ENCODE measurements at places on chromosomes 11 and 22. TPM values are rescaled to one million over a fixed set of nuclear protein-coding genes. Genes with fewer than 3 reads are reported as not detected.

Gene CASP5
- total RNA-seq = not detected

Gene CREB3L1
- total RNA-seq = 0.23 TPM

Gene TMPRSS5
- 0.12 TPM for total RNA-seq

Gene PGAP2
- total RNA-seq = 24.3 TPM

DNA sequence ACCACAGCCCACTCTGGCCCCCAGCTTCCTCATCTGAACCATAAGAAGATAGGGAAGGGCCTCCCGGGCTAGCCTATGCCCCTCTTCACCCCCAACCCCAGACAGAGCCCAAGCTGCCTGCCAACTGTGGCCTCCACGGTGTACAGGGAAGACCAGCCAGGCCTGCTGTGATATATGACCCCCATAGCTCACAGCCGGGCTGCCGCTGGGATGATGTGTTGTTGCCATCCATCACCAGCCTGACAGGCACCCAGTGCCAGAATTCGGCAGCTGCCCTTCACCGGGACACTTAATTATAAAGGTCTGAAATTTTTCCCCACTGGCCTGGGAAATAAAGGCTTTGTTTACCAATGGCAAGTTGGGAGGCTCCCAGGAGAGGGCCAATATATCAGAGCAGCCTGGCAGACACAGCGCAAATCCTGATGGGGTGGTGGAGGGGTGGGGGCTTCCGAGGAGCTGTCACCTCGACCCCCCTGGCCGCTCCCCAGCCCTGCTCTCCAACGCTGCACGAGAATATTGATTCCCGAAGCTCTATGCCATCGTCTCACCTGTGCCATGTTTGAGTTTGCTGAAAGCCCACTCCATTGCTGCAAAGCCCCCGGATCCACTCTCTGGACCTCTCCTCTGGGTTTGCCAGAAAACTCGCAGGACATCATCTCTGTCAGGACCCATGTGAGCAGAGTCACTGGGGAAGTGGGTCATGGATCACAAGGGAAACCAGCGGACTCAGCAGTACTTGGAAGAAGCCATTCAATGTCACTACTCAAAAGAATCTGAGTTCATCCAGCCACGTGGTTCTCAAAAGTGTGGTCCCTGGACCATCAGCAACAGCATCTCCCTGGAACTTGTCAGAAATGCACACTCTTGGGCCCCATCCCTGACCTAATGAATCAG is 296.9 kb downstream of the MN1 start:
- DNase-seq = no peak

DNA sequence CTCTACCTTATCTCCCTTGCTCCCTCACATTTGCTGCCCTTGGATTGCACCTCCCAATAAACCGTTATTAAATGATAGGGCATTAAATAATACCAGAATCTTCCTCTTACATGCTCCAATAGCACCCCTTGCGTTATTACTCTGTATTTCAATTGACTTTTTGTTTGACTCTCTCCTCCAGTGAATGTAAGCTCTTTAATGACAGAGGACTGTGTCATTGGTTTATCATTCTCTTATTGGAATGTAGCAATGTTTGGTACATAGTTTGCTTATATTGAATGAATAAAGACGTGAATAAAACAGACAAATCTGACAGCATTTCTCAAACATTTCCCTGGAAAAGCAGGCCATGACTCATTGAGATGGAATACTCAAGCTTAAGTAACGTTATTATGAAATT is 8.7 kb upstream of the MPEG1 start:
- no peak for DNase-seq

GRCh38 chr22:31102441-31103081 is 4.8 kb downstream of the SELENOM start:
- DNase-seq = no peak

GRCh38 chr11:95863486-95864140 is 60.3 kb downstream of the MTMR2 start:
- no peak for DNase-seq

- DNase-seq = no peak
Measured at GRCh38 chr11:42595876-42596275, 715.9 kb upstream of the API5 start.

- no peak for DNase-seq
Measured at GRCh38 chr11:119759324-119759723, 30.3 kb upstream of the NECTIN1 start.

DNA sequence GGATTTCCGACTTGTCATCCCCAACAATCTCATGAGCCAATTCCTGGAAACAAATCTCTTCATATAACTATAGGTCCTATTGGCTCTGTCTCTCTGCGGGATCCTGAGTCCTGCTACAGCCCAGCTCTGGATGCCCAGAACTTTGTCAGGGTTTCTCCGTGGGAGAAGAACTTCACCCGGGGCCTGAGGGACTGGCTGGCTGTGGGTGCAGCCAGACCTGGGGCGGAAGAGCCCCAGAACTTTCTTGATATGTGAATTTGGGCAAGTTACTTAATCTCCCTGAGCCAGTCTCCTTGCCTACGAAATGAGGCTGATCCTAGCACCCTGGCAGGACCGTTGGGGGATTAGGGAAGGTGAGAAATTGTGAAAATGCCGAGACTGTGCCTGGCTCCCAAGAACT is 6.6 kb upstream of the TRIM29 start:
- DNase-seq = no peak

All from right lobe of liver (tissue), 6 donors.